ENCODE measurements at places on chromosomes 2 and 18.

GRCh38 chr18:34659579-34660517 is 50.2 kb upstream of the DTNA start:
- DNase-seq, result no peak

DNA sequence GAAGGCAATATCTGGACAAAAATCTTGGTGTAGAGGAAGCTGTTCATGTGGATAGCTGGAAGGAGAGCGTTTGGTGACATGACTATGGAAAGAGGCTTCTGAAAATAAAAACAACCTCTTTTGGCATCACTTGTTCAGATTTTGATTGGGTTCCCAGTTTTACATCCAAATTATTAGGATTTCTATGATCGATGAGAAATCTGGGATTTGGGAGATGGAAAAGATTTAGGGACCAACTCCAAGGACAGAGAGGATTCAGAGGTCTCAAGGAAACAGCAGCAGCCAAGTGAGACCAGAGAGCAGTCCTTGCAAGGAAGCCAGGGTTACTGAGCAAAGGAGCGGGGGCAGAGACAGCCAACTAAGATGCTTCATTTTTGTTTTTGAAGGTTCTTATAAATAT is 441.7 kb downstream of the TRIB2 start:
- DNase-seq, result no peak

GRCh38 chr2:222194669-222195068 is 104.1 kb downstream of the PAX3 start:
- DNase-seq, result no peak

DNA sequence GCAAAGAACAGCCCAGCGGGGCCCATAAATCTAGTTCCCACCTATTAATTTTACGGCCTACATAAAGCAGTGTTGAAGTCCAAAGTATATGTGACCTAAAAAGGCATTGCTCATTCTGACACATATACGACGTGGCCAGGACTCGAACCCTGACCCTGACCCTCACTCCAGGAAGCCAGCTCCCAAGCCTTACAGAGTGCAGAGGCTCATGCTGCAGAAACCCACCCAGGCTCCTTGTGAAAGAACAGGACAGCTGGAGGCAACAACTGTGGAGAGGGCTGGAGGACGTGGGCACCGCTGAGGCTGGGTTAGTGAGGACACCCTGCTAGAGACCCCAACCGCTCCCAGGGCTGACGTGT is 221.6 kb downstream of the CYP26B1 start:
- no peak for DNase-seq

- DNase-seq, result no peak
Observed at GRCh38 chr2:213080969-213081617, 70.3 kb downstream of the IKZF2 start.

DNA sequence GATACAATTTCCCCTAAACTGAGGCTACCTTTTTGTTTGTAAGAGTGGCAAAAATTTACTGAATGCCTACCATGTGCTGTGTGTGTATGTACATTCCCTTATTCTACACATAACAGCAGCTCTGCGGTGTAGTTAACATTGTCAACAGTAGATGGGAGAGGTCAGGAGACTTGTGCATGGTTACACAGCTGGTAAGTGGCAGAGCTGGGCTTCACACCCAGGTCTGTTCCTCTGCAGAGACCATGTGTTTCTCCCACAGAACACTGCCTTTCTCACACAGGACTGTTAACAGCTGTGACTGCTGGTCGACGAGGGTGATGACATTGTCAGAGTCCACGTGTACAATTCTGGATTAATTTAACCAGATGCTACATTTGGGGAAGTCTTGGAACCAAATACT is 49.1 kb downstream of the EML6 start:
- DNase-seq, result no peak

DNA sequence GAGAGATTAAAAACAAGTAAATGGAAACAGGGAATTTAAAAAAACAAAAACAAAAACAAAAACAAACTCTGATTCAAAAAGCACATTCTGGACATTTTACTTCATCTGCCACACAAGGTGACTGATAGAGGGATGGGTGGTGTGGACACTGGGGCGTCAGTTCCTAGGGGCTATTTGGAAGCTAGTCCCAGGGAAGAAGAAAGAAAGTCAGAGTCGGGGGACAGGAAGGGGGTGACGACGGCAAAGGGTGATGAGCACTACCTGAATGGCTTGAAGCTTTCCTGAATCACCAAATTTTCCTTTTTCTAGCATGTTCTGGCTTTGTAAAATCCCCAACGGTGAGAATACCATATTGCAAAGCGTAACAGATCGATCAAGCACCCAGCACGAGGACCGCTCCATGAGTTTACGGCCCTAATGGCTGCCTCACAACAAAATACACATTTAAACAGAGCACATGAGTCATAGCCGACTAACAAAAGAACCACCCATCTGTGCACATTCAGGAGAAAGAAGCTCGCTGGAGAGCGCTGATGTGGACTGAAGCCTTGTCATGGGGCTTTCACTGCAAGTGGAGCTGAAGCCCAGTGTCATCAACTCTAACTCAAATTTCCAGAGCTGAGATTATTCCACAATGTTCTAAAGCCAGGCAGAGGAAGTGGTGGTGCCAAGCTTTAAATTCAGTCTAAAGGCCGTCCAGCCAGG is 178.9 kb downstream of the LNPK start:
- DNase-seq, result no peak

DNA sequence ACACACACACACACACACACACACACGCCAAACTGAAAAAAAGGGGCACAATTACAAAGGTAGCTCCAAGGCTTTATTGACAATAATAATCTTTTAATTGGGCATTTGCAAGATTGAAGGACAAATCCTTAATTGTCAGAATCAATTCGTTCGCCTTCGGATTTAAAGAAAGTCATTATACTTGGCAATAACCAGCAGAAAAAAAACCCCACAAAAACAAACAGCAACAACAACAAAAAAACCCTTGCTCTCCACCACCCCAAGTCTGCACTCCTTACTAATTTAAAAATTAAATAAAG is 1.8 kb upstream of the HOXD8 start:
- no peak for DNase-seq

- DNase-seq, result no peak
Observed at GRCh38 chr18:39380866-39381265, 1815.3 kb upstream of the CELF4 start.
